ENCODE measurements at places on chromosomes 7 and 10.

GRCh38 chr10:26653004-26653403 lies 44.5 kb upstream of the PDSS1 start:
- no peak for DNase-seq

- no peak for DNase-seq
Observed at GRCh38 chr7:124323597-124323996, 290.7 kb upstream of the TMEM229A start.

GRCh38 chr10:80429521-80429973 lies 21.2 kb downstream of the PRXL2A start:
- DNase-seq = no peak

DNA sequence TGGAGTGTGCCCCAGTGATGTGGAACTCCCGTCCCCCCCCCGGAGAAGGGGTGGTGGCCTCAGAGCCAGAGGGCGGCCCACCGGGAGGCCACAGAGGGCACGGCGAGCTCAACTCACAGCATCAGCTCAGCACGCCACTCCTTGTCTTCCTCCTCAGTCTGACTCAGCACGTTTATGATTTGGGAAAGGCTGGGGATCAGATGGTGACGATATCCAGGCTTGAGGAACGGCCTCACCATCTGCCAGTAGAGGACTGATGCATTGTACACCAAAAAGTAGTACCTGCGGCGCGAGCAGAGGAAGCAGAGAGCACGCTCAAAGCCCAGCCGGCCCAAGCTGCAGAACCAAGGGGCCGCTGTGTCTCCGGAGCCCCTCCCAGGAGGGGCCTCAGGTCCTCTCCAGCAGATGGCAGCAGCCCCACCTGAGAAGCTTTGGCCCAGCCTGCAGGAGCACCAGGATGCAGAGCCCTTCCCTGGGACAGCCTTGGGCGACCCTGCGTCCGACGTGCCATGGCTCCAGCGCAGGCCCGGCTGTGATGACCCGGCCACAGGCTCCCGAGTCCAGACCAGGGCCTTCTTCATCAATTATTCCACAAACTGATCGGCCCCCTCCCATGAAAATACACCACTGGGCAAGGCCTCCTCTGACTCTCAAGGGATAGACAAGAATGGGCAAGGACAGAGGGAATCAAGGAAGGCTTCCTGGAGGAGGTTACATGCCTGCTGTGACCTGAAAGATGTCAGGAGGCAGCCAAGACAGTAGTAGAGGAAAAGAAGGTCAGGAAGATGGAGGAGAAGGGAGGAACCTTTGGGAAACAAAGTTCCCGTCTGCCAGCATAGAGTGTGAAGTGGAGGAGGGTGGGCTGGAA lies 3.7 kb downstream of the CFAP46 start:
- DNase-seq = no peak

DNA sequence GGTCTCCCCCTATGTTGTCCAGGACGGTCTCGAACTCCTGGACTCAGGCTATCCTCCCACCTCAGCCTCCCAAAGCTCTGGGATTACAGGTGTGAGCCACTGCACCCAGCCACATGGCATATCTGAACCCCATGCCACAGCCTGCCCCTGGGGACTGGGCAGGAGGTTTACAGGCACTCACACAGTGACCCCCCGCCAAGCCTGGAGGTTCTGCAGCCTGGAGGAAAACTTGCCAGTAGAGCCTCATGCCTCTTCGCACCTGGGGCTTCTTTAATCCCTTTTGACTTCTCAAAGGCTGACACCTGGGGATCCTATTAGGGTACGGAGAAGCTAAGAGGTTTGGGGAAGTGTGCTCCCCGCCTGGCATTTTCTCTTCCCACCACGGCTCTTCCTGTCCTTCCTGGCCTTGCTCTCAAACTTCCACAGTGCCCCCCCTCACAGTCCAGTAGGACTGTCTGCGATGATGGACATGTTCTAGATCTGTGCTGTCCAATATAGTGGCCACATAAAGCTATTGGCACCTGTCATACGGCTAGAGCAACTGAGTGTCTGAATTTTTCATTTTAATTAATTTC lies 11.4 kb upstream of the KCP start:
- DNase-seq = no peak

- no peak for DNase-seq
Observed at GRCh38 chr10:37680716-37681616, 176.4 kb downstream of the ZNF248 start.

- no peak for DNase-seq
Observed at GRCh38 chr10:126846469-126846868, 58.8 kb upstream of the DOCK1 start.

GRCh38 chr10:33673839-33674415 lies 339.5 kb upstream of the NRP1 start:
- no peak for DNase-seq

- no peak for DNase-seq
Observed at GRCh38 chr10:21740989-21741388, 207.0 kb downstream of the MLLT10 start.

GRCh38 chr7:155761162-155761561 lies 51.1 kb downstream of the SHH start:
- DNase-seq = no peak

DNA sequence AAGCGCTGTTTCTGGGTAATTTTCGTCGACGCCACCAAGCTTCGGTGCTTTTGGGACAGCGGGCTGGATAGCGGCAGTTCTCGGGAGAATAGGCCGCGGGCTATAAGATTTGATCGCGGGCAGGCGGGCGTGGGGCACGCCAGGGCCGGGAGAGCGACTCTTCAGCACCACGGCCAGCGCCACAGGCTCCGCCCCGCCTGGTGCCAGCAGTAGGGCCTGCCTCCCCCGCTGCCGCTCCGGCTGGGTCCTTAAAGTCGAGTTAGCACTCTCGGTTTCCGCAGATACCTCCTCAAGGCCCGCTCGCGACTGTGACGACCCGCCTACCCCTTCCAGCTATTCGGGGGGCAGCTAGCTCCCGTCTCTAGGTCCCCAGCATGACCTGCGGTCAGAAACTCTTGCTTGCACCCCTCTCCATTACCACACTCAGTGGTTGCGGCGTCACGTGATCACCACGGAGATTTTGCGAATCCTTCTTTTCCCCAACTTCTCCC lies 9.4 kb downstream of the NXPH1 start:
- no peak for DNase-seq

DNA sequence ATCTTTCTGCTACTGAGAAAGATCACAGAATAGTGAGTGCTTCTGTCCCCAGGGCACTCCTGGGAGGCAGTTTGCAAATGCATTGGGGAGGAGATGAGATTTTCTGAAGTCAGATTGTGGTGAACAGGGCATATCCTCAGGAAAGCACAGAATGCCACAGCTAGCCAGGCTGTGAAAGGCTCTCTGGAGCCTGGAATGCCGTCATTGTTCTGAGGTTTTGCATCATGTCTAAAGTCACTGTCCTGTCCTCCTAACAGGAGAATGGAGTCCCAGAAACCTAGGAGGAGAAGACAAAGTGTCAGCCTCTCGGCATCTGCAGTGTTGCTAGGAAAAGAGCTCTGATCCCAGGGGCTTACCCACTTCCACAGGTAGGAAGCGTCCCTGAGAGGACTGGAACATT lies 69.2 kb upstream of the IGFBP3 start:
- DNase-seq = no peak

DNA sequence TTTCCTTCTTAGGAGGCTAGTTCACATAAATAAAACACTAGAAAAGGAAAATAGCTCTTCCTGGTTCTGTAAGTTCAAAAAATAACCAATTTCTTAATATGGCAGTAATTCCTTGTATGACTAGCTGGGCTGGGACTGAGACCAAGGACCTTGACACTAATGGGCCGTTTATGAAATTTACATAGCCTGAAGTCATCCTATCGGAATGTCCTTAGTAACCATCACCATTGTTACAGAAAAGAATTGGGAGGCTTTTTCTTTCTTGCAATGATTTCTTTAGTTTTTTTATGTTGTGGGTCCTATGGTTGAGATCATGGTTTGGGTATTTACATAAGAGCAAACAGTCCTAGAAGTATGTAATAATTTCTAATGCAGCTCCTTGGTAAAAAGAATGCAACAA lies 87.1 kb upstream of the HDAC9 start:
- DNase-seq = no peak

DNA sequence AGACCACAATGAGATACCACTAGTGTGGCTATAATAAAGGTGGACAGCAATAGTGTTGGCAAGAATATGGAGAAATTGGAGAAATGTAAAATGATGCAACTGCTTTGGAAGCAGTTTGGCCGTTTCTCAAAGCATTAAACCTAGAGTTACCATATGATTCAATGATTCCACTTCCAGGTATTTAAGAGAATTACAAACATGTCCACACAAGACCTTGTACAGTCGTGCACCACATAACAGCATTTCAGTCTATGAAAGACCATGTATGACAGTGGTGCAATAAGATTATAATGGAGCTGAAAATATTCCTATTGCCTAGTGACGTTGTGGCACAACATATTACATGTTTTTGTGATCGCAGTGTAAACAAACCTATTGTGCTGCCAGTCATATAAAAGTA lies 29.6 kb downstream of the CCDC172 start:
- no peak for DNase-seq

- DNase-seq = no peak
Observed at GRCh38 chr10:104686829-104687228, 45.7 kb downstream of the SORCS3 start.

DNA sequence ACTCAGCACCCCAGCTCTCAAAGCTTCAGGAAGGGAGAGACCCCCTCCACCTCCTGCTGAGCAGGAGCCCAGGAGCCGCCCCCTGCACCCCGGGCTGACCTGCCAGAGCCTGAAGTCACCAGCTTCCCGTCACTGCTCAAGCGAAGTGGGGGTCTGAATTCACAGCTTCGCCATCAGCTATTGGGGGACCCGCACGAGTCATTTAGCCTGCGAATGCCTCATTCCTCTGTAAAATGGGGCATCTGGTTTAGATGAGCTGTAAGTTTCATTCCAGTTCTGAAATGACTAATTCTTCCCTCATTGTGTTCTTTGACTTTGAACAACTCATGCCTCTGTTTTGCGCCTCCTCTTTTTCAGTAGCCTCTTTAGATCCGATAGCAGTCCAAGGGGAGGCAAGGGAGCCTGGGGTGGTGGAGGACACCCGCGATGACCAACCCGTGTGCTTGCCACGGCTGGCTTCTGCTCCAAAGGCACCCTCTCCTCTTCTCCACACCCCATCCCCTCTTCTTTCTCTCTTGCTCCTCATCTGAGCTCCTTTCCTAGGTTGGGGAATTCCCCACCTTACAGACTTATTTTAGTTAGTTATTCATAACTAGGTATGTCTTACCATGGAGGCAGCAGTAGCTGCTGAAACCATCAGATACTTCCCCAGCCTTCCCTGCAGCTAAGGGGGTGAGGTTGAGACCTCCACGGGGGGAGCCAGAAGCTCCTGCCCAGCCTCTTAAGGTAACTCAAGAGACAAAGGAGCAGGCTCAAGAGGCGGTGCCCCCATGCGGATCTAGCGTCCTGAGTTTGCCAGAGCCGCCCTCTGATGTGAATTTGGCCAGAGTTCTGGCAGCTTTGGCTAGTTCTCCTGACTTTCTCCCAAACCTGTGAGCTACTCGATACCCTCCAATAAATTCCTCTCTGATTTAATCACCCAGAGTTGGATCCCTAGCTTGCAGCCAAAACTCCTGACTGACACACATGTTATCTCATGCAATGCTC lies 47.7 kb downstream of the RBM17 start:
- peak; percentile 49 for DNase-seq

GRCh38 chr7:98418636-98419315 lies 17.9 kb upstream of the BAIAP2L1 start:
- no peak for DNase-seq

GRCh38 chr7:73939528-73939927 lies 78.6 kb downstream of the TMEM270 start:
- DNase-seq = no peak

DNA sequence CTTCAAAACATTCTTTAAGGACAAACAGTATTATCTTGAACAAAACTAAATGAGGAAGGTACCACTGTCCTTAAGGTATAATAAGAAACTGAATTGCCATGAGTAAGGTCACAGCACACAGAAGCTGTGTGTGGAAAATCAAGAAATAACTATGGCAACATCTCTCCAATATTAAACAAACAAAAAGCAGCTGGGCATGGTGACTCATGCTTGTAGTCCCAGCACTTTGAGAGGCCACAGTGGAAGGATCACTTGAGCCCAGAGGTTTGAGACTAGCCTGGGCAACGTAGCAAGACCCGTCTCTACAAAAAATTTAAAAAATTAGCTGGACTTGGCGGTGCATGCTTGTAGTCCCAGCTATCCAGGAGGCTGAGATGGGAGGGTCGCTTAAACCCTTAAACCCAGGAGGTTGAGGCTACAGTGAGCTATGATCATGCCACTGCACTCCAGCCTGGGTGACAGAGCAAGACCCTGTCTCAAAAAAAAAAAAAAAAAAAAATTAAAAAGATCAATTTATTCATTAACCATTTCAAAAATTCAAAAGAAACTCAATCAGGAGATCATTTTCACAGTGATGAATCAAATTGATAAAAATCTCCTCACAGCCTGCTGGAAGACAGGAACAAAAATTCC lies 195.4 kb downstream of the SKIDA1 start:
- DNase-seq = no peak

- DNase-seq = no peak
Observed at GRCh38 chr10:88082391-88082790, 219.0 kb downstream of the PTEN start.

DNA sequence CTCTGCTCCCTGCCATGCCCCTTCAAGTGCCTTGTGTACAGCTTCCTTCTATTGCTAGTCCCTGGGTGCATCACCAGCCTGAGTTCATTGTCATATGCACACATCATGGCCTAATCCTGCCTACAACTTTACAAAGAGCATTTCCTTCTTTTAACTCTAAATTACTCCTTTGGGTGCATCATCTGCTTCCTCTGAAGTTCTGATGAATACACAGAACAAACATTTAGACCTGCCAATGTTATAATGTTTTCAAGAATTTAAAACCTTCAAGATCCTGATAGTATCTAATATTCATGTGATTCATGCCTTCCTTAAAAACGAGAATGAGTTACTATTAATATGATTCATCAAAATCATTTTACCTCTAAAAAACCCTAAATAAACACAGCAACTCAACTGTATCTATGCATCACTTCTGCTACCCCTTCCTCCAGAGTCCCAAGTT lies 357.1 kb downstream of the MAGI2 start:
- DNase-seq = no peak

DNA sequence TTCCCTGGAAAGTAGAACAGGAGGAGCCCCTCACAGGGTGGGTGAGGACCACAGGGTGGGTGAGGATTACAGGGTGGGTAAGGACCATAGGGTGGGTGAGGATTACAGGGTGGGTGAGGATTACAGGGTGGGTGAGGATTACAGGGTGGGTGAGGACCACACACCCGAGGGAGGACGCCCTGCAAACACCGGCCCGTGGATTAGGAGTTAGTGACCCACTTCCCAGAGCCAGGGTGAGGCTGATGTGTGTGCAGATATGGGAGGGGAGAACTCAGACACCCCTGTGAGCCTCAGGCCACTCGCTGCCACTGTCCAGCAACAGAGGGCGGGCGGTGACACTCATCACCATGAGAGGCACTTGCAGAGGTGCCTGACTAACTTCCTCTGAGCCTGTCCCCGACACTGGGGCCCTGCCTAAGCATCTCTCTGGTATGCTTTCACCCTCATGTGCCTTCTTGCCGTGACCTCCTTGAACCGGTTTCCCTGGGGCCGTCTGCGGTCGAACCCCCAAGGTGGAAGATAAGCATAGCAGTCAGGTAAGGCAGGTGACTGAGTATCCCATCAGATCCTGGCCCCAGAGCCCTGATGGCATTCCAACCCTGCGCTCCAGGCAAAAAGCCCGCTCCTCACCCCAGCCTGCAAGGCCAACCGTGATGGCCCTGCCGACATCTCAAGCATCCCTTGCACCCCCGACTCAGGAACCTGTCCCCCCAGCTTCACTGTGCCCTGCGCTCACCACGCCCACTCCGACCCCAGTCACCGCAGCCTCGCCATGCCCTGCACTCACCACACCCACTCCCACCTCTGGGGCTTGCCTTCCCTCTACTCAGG lies 74.1 kb downstream of the FAM53B start:
- no peak for DNase-seq

Data from GM12864 (cell line).